CD4-positive, alpha-beta T cell (primary cell): ENCODE measurements at places on chromosomes 2 and 18.

DNA sequence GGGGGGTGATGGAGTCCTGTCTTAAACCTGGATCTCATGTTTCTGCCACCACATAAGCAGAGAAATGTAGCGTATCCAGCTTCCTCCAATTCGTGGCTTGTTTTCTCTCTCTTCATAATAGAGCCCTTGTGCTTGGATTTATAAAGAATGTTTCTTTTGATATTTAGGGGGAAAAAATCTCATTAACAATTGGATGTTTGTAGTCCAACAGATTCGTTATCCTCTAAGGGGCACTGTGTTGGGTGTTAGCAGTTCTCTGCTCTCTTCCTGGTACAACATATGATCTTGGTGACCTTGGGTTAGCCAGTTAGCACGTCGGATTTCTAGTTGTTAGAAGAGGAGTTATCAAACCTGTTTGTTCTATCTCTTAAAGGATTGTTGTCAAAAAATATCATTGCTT lies 127.8 kb downstream of the FMNL2 start:
- DNase-seq = no peak

- no peak for DNase-seq
These were observed 122.9 kb downstream of the LCLAT1 start for GRCh38 chr2:30569946-30570345.

DNA sequence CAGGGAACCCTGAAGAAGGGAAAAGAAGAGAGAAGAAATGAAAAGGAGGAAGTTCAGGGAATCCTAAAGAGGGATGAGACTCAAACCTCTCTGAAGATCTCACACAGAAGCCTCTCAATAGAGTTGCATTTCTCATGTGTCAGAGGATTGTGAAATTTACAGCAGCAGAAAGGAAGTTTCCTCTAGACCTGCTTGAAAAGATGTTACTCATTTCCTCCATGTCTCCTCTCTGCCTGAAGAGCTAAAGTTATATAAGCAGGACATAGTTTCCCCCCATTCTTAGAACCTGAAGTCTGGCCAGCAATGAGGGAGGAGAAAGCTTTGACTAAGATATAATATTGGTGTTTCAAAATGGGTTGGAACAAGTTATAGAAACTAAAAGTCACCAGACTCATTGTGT lies 1155.6 kb downstream of the LRP1B start:
- no peak for DNase-seq

GRCh38 chr2:144830543-144830942 lies 310.6 kb upstream of the ZEB2 start:
- no peak for DNase-seq

- no peak for DNase-seq
These were observed 893.9 kb upstream of the ACVR2A start for GRCh38 chr2:146950911-146951310.

GRCh38 chr2:219489315-219489714 lies 9.4 kb upstream of the GMPPA start:
- DNase-seq = no peak

- peak; percentile 65 for DNase-seq
These were observed 1.0 kb upstream of the ZNF532 start for GRCh38 chr18:58863539-58864145.

GRCh38 chr2:240919786-240920782 lies 13.9 kb downstream of the CROCC2 start:
- DNase-seq = no peak

DNA sequence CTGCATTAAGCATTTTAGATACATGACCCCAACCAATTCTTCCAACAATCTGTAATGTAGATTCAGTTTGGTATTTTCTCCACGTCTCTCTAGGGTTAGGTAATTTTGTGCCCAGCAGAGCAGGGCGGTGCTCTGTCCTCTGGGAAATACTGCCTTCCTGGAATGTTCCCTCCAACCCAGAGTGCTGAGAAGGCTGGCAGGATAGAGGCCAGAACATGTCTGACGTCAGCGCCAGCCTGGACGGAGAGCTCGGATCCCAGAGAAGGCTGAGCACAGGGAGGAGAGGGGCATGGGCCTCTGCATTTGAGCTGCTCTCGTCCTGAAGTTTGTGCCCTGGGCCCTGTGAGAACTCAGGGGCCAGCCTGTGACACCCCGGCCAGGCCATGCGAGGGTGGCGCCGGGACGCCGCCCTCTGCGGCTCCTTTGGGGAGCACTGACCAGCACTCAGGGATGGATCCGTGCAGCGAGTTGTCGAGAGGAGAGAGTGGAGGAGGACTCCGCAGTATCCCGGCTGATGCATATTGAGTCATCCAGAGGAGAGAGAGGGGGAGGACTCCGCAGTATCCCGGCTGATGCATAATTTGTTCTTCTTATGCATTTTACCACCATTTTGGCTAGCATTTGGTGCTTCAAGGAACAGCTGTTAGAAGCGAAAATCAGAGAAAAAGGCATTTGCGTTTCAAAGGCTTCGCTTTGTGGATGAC lies 80.0 kb upstream of the PXDN start:
- no peak for DNase-seq

GRCh38 chr2:134431838-134432434 lies 178.1 kb downstream of the MGAT5 start:
- no peak for DNase-seq

GRCh38 chr18:35808796-35809195 lies 163.7 kb upstream of the RMP24 start:
- DNase-seq = no peak

- no peak for DNase-seq
These were observed 197.9 kb downstream of the DSEL start for GRCh38 chr18:67318651-67319050.

- no peak for DNase-seq
These were observed 93.8 kb downstream of the AKAIN1 start for GRCh38 chr18:5103286-5103685.

DNA sequence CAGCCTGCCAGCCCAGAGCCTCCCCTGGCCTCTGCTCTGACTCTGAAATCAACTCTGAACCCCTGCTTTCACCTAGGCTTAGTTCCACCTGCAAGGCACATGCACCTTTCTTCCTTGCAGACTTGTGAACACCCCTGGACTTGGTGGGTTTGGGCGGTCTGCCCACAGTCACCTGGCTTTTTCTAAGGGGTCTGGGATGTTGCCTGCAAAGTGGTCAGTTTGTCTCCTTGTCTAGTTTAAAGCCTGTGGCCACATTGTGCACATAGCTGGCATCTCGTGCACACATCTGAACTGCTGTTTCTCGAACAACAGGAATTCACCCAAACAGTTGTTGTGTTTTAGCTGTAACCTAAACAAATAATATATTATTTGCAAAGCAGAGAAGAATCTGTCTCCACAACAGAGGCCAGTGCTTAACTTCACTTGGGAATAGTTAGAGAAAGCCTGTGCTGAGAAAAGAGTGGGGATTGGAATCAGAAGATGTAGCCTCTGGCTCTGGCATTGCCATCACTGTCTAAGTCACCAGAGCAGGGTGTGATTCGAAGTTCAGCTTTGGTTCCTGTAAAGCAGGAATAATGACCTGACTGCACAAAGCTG lies 108.5 kb downstream of the TMEM18 start:
- DNase-seq = no peak

DNA sequence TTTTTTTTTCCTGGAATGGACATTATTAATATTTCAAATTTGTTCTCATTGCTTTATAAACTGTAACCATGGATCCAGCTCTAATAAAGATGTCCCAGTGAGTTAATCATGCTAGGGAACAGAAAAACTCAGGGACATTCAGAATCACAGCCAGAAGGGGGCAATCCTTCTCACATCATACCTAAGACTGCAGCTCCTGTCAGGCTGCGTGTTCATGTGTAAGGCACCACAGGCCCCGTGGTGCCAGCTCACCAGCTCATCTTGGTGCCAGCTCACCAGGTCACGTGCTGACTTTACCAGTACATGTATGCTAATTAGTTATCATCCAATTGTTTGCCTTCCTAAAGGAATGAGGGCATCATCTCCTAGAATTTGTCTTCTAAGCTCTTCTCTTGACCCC lies 84.7 kb upstream of the NEDD4L start:
- DNase-seq = no peak

- DNase-seq = no peak
These were observed 58.4 kb upstream of the EML4 start for GRCh38 chr2:42110641-42111322.

- DNase-seq = no peak
These were observed 3.4 kb upstream of the SP140L start for GRCh38 chr2:230323385-230324106.

DNA sequence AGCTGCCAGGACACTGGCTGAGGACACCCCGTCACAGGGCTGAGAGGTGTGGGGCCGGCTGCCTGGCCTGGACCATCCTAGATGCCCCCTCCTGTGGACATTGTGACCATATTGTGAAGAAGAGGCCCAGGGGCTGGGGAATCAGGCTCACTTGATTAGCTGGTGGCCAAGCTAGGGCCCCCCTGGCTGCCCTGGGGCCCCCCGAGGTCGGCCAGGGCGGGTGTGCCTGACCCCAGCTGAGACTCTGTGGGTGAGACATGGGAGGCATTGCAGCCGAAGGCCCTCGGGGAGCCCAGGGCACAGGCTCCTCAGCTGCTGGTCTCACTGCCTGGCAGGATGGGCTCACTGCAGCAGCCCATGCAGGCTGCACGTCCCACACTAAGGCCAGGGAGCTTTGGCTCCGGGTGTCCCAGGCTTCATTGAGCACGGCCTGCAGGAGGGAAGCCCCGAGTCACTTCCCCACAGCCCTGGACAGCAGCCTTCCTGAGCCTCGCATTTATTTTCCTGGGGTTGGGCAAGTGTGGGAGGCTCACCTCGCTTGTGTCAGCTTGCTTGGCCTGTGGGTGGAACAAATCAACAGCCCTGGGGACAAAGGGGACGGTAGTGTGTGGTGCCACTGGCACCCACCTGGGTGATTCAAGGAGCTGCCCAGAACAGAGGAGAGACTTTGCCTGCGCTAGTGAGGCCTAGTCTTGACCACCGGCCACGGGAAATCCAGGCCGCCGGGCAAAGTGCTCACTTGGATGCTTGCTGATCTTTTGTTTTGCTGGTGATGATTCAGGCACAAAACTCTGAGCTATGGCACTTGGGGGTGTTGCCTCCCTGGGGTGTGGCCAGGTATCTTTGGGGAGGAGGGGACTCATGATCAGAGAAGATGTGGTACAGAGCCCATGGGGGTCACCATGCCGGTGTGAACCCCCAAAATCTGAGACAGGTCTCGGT lies 1.3 kb downstream of the GAL3ST2 start:
- peak; percentile 29 for DNase-seq

DNA sequence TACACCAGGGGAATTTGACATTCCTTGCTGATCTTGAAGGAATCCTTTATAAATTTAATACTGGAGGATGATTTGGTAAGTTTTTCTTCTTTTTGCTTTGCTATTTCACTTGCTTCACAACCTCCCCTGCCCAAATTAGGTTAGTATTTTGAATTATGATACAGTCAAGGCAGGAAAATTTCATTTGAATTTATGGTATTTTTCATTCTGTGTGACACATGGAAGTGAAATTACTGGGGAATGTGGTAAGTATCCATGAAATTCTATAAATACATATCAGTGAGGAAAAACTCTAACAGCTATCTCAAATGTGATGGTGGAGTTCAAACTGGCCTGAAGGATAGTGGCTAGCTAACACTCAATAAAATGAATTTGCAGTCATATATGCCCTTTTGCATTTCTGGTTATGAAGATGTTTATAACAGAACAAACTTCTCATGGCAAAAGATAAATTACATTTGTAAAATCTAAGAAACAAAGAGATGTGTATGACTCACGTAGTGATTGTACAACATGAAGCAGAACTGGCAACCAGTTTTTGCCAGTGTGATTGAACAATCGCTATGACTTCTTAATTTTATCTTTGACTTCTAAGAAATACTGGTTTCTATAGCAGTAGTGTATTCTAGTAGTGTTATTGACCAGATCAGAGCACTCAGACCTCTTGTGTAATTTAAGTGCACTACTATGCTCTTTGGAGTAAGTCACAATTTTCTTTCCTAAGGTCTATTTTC lies 152.6 kb downstream of the IKZF2 start:
- DNase-seq = no peak

GRCh38 chr2:217742841-217743240 lies 260.0 kb downstream of the TNS1 start:
- DNase-seq = no peak

DNA sequence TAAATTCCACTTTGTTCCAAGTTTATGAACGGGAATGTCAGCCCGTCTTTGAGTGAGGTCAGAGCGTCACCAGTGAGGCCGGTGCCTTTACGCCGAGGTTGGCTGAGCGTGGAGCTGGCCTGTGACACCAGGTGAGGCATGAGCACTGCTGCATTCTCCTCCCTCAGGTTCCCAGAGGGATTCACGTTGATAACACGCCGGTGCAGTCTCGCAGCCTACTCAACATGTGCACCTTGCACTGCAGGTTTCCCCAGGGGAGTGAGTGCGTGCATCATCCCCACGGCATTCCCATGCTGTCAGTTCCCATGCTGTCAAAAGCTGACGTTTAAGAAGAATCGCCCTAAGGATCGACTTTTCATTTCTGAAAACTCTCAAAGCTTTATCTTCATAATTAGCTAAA lies 213.3 kb downstream of the LDLRAD4 start:
- no peak for DNase-seq

DNA sequence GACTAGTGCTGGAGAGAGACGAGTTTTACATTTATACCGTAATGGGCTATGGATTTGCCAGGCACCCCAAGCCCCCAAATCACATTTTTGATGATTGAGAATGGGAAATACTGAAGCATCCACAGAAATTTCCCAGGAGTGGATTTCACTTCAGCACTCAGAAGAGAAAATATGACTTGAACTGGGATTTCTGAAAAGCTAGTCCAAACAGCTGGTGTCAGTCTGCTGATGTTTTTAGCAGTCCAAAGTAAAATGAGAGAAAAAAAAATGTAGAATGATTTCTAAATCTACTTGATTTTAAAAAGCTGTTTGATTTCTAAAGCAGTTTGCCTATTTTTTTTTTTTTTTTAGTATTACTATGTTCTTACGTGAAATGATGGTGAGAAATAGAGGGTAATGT lies 105.0 kb downstream of the PLEKHM3 start:
- no peak for DNase-seq

- peak; percentile 56 for DNase-seq
These were observed at the start of gene PDCD1 for GRCh38 chr2:241858206-241859016. TSS of gene PDCD1 (minus strand) at chr2:241858894. CDS start at chr2:241858838, 56 bp downstream.

- DNase-seq = no peak
These were observed 124.8 kb downstream of the SCG2 start for GRCh38 chr2:223477318-223477717.

GRCh38 chr2:11473659-11474433 lies 7.9 kb upstream of the E2F6 start:
- no peak for DNase-seq

GRCh38 chr2:95158441-95158840 lies 1.2 kb downstream of the ZNF514 start:
- no peak for DNase-seq

- no peak for DNase-seq
These were observed 544.0 kb downstream of the STK39 start for GRCh38 chr2:167703441-167703840.

DNA sequence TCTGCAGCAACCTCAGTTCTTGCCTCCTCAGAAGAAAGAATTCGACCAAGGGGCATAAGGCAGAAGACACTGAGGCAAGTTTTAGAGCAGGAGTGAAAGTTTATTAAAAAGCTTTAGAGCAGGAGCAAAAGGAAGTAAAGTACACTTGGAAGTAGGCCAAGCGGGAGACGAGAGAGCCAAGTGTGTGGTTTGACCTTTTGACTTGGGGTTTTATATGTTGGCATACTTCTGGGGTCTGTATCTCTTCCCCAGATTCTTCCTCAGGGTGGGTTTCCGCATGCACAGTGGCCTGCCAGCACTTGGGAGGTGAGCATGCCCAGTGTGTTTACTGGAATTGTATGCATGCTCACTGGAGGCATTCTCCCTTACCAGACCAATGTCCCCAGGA lies 59.3 kb upstream of the ANKRD44 start:
- no peak for DNase-seq
